RWPE2 (cell line): ENCODE measurements at places on chromosomes 12 and 14.

- DNase-seq: no peak
Measured at GRCh38 chr12:127546721-127547505, 720.1 kb upstream of the TMEM132C start.

GRCh38 chr14:60003991-60004390 lies 84.0 kb downstream of the LRRC9 start:
- no peak for DNase-seq

DNA sequence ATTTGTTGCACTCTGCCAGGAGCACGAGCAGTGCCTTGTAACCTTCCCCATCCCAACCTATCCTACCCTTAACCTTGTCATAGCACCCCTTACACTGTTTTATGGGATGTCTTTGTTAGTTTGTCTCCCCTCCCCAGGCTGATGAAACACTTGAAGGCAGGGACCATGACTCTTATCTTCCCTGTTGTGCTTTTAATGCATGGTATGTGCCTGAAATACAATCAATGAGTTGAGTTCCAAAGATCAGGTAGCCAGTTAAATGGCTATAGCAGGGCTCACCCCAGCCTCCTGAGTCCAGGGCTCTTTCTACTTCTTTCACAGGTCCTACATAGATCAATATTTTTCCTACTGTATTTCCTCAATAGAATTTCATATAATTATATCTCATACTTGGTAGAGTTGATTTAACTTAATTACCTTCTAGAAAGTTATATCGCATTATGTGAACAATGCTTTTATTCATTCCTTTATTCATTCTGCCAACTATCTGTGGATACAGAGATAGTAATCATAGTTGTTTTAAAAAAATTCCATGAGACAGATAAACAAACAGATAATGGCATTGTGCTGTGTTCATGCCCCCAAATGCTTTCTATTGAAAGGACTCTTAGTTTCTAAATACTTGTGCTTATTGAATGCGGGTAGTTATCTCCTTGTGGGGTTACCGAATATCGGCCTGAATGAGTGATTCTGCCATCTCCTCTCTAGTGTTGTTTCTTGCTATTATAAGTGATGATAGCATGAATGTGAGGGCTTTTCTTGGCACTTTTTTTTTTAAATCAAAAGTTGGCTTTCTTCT lies 347.4 kb downstream of the NPAS3 start:
- DNase-seq: no peak

DNA sequence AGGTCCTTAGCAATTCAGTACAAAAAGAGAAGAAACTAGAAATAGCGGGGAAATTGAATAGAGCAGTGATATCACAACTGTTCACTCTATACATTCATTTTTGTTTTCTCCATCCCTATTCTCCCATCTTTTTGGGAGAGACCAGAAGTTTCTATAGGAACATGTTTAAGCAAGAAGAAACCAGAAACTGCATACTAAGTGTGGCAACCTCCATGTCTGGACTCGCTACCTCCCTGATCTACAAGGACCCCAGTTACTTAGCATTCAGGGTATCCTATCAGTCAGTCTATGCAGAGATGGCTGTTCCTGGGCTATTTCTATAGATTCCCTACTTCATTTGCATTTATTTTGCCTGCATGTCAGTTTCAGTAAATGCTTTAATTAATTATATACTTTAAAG lies 178.6 kb downstream of the PHLDA1 start:
- DNase-seq: no peak

DNA sequence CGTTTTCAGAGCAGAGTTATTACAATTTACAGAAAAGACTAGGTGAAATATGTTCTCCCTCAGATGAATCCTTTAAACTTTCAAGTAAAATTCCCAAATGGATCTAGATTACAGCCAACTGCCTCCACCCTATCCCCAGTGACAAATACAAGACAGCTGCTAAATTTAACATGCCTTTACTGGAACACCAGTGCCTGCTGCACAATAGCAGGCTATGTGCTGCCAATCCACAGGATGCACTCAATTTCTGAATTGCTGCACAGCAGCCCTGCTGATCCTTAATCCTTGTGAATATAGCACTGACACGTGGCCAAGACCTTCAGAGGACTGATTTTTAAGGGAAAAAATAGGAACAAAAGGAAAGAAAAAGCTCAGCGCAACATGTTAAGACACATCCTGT lies 128.9 kb downstream of the CCER1 start:
- DNase-seq: no peak

DNA sequence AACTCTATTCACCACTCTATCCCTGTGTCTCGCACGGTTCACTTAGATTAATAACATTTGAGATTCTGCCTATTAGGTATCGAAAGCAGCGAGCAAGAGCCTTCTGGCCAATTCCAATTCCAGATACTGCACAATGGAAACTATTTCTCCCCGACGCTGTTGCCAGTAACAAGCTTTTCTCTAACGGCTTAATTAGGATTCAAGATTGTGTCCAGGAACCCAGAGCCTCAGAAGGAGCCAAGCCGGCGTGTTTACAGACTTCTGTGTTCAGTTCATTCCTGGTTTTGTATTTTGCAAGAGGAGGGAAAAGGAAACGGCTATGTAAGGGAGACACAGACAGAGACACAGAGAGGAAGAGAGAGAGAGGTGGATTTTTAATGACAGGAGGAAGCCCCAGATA lies 185.6 kb downstream of the DICER1 start:
- no peak for DNase-seq
